ENCODE measurements at places on chromosomes 4 and X.

DNA sequence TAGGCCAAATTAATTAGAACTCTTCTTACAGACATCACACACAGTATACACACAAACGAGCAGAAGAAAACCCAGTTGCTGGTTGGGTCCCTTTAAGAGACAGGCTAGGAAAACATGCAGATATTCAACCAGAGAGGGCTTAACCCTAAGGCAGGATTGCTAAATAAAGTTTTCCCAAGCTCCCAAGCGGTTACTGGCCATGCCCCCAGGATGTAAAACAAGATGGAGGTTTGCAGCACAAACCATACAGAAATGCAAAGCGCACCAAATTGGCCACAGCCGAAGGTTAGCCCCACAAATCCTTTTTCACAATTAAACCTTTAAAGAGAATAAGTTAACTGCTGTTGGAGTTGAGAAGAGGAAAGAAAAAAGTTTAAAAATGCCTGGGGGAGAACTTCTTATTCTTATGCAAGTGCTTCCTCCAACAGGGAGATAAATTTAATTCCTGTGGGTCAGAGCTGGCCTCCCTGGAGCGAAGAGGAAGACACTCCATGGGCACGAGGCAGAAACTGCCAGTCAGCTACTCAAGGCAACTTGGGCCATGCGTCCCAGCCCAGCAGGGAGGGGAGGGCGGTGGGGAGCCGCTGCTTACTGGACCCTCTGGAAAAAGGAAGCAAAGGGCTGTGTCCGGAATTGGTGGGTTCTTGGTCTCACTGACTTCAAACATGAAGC lies 167.6 kb upstream of the ARSJ start:
- DNase-seq, result no peak

DNA sequence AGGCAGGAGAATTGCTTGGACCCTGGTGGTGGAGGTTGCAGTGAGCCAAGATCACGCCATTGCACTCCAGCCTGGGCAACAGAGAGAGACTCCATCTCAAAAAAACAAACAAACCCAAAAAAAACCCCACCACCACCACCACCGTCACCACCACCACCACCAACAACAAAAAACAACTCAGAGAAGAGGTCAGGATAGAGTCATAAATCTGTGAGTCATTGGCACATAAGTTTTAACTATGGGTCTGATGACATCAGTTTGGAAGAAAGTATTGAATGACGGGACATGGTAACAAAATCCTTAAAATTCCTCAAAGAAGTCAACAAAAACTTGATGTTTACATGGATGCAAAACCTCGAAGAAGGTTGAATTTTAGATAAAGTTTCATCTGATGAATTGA lies 288.0 kb upstream of the SFRP2 start:
- DNase-seq, result no peak

GRCh38 chrX:138946926-138947325 lies 235.4 kb upstream of the FGF13 start:
- DNase-seq, result no peak

GRCh38 chr4:39295784-39296183 lies 70.4 kb downstream of the RFC1 start:
- DNase-seq, result no peak

DNA sequence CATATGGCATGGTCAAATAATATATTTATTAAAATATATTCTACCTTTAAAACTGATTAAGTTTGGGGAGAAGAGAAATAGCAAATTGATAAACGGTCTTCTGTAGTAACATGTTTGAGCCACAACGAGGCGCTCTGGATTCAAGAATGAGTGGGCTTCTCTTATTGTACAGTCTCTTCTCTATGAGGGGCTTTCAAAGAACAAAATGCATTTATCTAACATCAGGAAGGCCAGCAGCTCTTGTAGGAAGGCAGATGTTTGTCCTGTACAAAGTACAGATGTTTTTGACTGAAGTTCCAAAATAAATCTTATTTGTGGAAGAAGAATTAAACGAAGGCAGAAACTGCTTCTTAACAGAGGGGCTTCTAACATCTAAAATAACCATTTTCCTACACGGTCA lies 153.6 kb downstream of the RASL11B start:
- DNase-seq, result no peak

DNA sequence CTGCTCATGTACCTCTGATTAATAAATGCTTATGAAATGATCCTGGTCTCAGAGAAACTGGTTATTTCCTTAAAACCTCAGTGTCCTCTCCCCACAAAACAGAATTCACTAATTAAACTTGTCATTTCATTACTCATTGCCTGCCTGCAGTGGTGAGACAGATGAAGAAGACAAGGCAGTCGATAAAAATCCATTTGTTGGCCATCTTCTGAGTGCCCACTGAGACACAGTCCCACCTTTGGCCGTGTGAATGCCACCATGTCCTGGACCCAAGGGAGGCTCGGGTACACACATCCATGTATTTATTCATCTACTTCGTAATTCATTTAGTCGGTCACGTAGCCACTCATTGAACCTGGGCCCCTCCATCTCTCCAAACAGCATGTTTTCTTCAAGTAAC lies 3.5 kb downstream of the S100P start:
- DNase-seq, result no peak

GRCh38 chrX:46837558-46838485 lies 979 bp downstream of the RP2 start:
- DNase-seq, result no peak

DNA sequence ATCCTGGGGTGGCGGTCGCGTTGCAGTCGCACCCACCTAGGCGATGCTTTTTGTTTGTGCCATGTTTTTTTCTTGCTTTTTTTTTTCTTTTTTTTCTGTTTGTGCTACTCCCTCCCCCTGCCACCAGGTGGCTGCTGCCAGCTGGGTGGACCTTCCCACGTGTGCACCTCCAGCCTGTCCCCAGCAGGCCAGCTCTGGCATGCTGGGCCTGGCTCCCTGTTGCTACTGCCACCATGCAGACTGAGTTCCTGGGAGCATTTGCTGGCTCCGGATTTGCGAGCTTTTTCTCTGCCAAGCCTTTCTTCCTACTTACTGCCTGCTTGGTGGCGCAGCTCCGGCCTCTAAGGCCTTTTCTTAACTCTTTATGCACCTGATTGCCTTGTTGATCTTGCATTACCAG lies 161.2 kb upstream of the WDFY3 start:
- DNase-seq, result no peak

GRCh38 chr4:124420166-124420695 lies 292.3 kb downstream of the ANKRD50 start:
- DNase-seq, result no peak

Measured in left forelimb (tissue), 1 donor.